Spleen (tissue), 13 donors: ENCODE measurements at places on chromosomes 11 and 22. TPM values are rescaled to one million over a fixed set of nuclear protein-coding genes. Genes with fewer than 3 reads are reported as not detected.

Gene MRGPRX4
- total RNA-seq, result not detected

DNA sequence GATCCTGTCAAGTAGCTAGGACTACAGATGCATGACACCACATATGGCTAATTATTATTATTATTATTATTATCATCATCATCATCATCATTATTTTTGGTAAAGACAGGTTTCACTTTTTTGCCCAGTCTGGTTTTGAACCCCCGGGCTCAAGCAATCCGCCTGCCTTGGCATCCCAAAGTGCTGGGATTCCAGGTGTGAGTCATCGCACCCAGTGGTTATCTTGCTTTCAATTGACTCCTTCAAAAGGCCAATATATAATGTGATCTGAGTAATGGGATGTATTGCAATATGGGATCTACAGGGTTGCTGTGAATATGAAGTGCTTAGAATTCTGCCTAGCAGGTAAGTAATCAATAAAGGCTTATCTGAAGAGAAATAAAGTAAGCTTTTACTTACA lies 221.2 kb downstream of the SBF2 start:
- no peak for DNase-seq

GRCh38 chr11:33040033-33040861 lies 875 bp downstream of the TCP11L1 start:
- no peak for DNase-seq

Gene GDPD5
- 228 TPM for total RNA-seq

GRCh38 chr11:6111673-6112072 lies 4.2 kb downstream of the OR56B4 start:
- DNase-seq, result no peak

Gene SMTNL1
- not detected for total RNA-seq

GRCh38 chr11:125072218-125072960 lies 9.3 kb downstream of the SLC37A2 start:
- DNase-seq, result peak; percentile 84

Gene ST14
- 12.4 TPM for total RNA-seq

Gene IRF7
- 85.3 TPM for total RNA-seq

DNA sequence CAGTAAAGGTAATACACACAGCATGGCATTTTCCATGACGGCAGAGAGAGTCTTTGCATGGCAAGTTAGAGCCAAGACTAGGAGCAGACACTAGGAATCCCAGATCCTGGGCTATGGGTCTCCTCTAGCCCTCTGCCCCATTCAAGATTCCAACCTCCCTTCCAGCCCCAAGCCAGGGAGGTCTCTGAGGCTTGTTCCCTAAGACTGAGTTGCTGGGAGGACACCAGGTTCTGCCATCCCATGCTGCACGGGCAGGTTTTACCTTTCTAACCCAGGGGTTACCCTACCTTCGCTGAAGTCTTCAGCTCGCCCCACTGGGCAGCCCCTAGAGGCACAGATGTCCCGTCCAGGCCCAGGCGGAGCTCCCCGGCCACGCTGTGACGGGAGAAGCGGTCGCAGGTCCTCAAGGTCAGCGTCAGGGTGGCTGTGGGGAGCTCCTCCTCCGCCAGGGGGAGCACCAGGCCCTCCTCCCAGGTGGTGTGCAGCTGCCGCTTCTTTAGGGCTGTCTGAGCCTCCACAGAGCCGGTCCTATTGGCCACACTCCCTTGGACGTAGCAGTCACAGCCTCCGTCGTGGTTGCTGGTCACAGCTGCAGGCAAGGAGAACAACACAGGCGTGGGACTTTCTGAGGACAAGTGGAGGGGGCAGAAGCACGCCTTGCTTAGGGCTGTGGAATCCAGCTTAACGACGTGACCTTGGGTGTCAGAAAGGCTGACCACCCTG lies 33.8 kb downstream of the SYT13 start:
- DNase-seq, result no peak

Gene MB
- not detected for total RNA-seq

DNA sequence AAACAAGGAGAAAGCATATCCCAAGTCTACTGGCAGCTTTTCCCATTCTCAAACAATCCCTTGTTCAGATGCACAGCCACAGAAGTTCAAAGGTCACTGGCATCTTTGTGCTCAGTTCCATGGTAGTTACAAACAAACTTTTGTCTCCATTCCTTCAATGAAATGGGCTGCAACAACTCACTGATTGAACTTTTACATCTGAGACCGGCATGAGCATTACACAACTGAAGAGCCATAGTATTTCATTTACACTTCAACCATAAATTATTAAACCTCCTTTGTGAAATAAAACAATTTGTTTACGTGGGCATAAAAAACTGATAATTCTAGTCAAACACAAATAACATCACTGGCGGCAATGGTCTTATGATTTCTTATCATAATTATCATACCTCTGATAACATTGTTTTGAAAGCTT lies 67.8 kb upstream of the ARHGAP32 start:
- no peak for DNase-seq

DNA sequence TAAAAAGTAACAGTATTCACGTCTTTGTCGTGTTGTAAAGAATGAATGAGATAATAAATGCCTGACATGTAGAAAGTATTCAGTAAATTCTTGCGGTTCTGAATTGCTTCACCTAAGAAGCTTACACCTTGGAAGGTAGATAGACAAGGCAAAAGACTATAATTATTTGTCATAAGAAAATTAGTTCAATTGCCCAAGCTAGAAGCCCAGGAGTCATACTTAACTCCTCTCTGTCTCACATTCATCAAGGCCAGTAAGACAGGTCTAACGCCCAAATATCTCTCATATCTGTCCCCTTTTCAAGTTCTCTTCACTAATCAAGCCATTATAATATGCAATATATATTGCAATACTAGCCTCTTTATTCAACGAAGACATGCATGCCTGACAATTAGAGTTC lies 87.7 kb upstream of the AMOTL1 start:
- DNase-seq, result no peak

Gene RNF215
- 10.2 TPM for total RNA-seq

GRCh38 chr11:74326665-74327064 lies 15.2 kb upstream of the P4HA3 start:
- no peak for DNase-seq

Gene TENM4
- total RNA-seq, result 1.7 TPM

DNA sequence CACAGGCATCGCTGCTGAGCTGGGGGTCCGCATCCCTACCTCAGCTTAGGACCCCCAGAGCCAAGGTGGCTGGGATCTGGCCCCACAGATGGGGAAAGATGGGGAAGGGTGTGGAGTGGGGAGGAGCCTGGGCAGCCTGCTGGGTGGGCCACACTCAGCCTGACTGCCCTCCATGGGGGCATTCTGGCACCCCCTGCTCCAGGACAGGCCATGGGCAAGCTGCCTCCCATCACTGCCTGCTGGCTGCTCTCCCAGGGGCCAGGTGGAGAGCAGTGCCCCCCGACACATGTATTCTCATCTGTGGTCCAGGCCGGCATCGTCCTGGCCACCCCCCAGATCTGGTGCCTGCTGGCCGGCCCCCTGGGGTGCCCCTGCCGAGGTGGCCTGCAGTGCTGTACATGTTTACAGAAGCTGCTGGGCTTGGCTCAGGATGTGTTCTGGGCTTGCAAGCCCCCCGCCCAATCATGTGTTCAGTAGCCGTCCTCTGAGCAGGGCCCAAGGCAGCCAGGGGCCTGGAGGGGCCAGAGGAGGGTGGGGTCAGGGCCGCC lies 7.8 kb upstream of the MYRF start:
- DNase-seq, result no peak

Gene MFNG
- 101 TPM for total RNA-seq

Gene CABP4
- total RNA-seq, result 27.3 TPM

GRCh38 chr11:129013737-129014475 lies 71.2 kb upstream of the TP53AIP1 start:
- DNase-seq, result no peak

DNA sequence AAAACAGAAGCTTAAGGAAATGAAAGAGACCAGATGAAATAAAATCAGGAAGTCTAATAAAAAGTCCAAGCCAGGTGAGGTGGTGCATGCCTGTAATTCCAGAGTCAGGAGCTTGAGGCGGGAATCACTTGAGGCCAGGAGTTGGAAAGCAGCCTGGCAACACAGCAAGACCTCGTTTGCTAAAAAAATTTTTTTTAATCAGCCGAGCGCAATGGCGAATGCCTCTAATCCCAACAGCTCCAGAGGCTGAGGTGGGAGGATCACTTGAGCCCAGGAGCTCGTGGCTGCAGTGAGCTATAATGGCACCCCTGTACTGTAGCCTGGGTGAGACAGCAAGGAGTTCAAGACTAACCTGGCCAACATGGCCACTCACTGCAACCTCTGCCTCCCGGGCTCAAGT lies 8.0 kb downstream of the RAB6A start:
- no peak for DNase-seq

Gene MS4A15
- not detected for total RNA-seq

GRCh38 chr22:44455151-44455962 lies 42.7 kb downstream of the RTL6 start:
- peak; percentile 82 for DNase-seq

Gene OR2AT4
- total RNA-seq, result not detected

DNA sequence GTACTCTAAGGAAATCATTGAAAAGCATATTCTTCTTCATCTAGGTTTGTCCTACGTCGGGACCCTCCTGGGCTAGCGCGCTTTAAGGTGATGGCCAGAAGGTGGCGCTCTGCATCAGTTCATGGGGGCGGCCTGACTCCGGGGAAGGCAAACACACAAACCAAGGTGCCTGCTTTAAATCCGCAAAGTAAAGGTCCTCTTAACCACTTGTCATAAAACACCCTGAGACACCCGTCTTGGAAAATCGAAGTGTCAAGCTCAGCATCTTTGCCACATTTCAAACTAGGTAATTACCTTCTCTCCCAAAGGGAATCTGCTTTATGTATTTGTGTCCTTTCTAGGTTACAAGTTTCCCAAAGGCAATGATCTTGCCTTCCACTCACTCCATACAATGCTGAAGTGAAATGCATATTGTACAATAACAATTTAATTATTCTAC lies 33.9 kb downstream of the LMO2 start:
- DNase-seq, result peak; percentile 95

Gene APOA4
- total RNA-seq, result not detected

Gene BACE1-AS
- 10.3 TPM for total RNA-seq

Gene HARBI1
- total RNA-seq, result 4.2 TPM

DNA sequence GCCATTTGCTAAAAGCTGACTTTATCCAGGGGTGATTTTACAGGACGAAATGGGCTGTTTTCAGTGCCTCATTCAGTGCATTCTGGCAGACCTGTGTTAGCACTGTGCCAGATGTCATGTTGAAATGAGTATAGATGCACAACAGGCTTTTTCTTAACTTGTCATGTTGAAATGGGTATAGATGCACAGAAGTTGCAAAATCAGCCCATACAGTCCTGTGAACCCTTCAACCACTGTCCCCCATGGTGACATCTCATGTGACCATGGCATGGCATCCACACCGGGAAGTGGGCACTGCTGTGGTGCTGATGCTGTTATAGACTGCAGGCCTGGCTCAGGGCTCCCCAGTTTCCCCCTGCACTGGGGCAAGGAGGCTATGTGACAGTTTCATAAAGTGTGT lies 2.5 kb downstream of the TALDO1 start:
- no peak for DNase-seq

Gene PYGM
- 2.7 TPM for total RNA-seq

DNA sequence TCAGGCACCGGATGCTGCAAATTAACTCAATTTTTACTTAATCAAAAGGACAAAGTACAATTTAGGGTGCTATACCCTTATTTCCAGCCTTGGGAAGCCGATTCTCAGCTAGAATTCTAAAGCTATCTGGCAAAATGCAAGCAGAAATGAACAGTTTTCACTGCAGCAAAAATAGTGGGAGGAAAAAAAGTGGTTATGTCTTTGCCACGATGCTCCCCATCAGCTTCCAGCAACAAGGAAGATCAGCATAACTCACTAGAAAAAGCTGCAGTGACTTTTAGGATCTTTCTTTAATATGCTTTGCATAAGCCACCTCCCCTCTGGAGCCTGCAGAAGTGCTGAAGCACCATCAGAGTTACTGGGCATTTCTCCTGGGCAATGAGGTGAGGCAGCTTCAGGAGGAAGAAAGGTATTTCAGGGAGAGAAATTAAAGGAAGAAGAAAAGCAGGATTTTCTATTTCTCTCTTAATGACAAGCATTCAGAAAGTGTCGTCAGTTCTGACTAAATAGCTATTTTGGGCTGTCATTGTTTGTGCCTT lies 702.9 kb downstream of the DLG2 start:
- no peak for DNase-seq

Gene PCSK7
- 92.6 TPM for total RNA-seq

DNA sequence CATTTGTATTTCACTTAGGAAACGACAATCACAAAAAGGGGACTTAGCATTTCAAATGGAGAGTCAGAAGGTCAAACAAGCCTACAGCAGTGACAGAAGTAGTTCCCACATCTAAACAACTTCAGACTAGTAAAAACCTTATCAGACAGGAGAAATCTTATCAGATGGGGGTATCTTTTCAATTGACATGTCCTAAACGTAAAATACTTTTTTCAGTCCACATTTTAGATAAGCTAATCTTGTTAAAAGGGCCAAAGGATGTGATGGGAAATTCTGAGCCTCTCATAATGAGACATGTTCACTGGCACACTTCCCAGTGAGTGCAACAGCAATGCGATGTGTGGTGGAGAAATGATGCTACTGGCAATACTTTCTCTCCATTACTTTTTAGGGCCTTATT lies 2.4 kb downstream of the MAPK1 start:
- DNase-seq, result no peak

- no peak for DNase-seq
Observed at GRCh38 chr11:75308116-75308515, 43.3 kb downstream of the ARRB1 start.

DNA sequence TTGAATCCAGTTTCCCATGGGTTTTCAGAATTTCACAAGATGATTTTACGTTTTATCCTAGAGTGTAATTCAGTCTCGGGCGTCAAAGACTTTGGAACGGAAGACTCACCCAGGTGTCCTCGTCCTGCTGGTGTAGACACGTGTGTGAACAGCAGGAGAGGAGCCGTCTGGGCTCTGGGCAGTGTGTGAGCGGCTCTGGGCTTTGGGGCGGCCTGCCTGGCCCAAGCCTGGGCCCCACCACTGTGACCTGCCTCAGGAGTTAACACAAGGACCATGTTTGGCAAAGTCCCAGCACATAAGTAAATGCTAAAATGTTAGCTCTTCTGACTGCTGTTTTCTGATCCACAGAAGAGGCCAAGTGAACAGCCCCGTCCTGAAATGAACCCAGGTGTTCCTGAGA lies 1093.3 kb downstream of the BRD1 start:
- peak; percentile 22 for DNase-seq

Gene HTR3B
- not detected for total RNA-seq

- no peak for DNase-seq
Observed at GRCh38 chr11:100639140-100639539, 47.9 kb upstream of the ARHGAP42 start.

GRCh38 chr22:50532824-50533796 lies 3.3 kb upstream of the TYMP start:
- peak; percentile 72 for DNase-seq
